MG63 (cell line): ENCODE measurements at places on chromosomes 16 and 17.
A peak's percentile ranks its signal among the peaks of the same experiment; 100 is the strongest.

DNA sequence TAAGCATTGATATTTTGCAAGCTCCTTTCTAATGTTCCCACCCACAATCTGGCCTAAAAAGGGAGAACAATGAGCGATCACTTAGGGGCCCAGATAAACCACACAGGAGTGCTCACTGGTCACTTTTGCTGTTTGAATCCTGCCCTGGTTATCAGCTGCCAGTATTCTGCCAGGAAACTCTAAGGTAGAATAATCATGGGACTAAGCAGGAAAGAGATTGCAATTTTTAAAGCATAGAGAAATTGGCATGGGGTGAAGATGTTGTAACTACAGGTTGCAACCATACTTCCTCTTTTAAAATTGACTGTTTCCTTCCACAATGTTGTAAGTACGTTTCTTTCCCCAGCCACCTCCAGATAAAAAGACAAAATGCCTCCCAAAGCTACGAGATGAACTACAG is 251.2 kb upstream of the CDH11 start:
- no peak for DNase-seq

GRCh38 chr17:66953630-66954020 is 10.9 kb upstream of the CACNG4 start:
- DNase-seq = peak; percentile 81

GRCh38 chr17:77544347-77545110 is 403.8 kb downstream of the SEC14L1 start:
- no peak for DNase-seq

DNA sequence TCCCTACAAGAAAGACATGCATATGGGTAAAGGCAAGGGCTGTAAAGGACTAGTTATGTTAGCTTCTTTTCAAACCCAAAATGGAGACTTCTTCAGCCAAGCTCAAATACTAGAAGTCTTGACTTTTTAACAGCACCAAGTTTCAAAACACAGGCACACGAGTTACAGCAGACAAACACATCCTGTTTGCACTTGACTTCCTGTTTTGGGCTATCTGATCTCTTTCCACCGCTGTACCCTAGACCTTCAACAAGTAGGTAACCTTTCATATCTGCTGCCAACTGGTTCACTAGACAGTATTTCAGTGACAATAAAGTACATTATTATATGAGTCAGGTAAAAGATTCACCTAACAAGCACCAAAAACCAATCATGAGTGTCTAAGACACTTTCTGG is 12.3 kb downstream of the RFFL start:
- no peak for DNase-seq

GRCh38 chr17:61209525-61209924 is 190.1 kb upstream of the TBX2 start:
- DNase-seq = no peak

- DNase-seq = no peak
Measured at GRCh38 chr17:81859906-81860755, at the start of gene P4HB. TSS of gene P4HB (minus strand) at chr17:81860535. CDS start at chr17:81860471, 64 bp downstream.

DNA sequence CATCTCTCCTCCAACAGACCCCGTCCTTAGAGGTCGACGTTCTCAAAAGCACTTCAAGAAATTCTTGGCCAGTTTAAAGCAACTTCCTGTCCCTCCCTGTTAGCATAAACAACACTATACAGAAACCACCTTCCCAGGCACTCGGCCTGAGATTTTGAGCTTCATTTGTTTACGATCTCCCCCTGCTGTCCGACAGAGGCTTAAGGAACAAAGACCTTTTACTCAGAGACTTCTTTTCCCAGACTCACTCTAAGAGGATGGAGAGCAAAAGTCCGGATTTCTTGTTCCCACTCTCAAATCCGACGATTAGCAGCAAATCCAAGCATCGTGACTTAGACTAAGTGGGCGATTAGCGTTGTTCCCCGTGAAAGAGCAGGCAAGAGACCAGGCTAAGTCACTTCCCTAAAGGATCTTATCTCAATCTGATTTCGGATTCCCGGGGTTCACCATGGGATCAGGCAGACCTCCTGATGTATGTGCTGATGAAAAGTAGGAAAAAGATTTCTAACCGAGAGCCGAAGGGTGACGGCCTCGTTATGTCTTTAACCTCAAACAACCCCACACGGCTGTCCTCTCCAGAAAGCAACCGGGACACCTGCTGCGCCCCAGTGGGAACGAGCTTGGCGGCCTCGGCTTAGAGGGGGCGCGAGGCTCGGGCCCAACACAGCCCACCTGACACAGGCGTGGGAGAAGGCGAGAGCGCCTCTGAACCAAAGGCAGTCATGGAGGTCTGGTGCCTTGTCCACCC is 598 bp downstream of the INPP5K start:
- DNase-seq = peak; percentile 59

DNA sequence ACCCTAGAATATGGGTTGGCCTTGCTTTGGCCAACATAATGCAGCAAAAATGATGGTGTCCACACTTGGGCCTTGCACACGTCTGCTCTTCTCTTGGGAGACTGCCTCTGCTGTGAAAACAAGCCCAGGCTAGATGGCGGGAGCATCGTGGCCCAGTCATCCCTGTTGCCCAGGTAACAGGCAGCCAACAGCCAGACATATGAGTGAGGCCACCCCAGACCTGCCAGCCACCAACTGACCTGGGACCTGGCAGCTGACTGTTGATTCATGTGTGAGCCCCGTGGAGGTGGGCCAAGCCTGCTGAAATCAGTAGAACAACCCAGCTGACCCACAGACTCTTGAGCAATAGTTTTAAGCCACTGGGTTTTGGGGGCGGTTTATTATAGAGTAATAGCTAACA is 39.4 kb upstream of the CDH3 start:
- no peak for DNase-seq

DNA sequence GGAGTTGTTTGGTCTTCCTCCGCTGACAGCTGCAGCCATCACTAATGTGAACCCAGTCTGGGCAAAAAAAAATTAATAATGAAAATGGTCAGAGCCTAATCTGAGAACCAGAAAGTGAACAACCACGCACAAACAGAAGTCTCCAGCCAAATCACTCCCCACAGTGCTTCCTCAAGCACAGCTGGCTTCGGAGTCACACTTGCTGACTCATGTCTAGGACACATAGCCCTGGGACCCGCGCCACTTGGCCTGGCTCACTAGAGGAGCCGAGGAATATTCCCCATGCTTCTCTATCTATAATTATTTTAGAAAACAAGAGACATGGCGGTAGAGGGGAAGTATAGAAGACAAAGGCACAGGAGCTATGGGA is 109.1 kb downstream of the ZFHX3 start:
- peak; percentile 89 for DNase-seq
